CD4-positive, alpha-beta T cell (primary cell): ENCODE measurements at places on chromosomes 2 and 18.
A peak's percentile ranks its signal among the peaks of the same experiment; 100 is the strongest.

- DNase-seq, result no peak
Observed at GRCh38 chr2:138536302-138536701, 34.7 kb downstream of the SPOPL start.

- no peak for DNase-seq
Observed at GRCh38 chr2:46051085-46051484, 246.1 kb upstream of the EPAS1 start.

DNA sequence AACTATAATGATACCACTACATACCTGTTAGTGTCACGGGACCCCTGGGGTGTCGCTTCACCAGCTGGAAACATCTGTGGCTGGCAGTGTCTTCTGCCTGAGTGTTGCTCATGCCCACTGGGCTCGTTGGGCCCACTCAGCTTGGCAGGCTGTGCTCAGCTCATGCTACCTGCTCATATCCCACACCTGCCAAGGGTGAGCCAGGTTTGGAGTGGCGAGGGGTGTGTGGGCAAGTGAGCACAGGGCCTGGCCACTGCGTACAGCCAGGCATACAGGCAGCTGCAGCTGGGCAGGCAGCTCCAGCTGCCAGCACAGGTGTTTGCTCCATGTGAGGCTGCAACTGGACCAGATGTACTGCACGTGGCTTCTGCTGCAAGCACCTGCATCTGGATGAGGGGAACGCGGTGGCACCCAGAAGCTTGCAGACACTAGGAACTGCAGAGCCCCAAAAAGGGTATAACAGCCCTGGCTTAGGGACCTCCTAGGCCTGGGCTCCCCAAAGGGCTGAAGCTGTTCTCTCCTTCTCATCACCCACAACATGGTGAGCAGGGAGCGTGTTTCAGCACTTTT, 70.1 kb downstream of the SUCLG1 start:
- DNase-seq, result no peak

GRCh38 chr2:205682239-205682970, at the start of gene NRP2:
Gene NRP2 (plus strand): TSS chr2:205682501. CDS start chr2:205683291, 790 bp downstream.
- peak; percentile 16 for DNase-seq

GRCh38 chr18:49795612-49796552, 17.5 kb downstream of the ACAA2 start:
- DNase-seq, result no peak

- no peak for DNase-seq
Observed at GRCh38 chr2:189249171-189249570, 69.6 kb upstream of the COL5A2 start.

DNA sequence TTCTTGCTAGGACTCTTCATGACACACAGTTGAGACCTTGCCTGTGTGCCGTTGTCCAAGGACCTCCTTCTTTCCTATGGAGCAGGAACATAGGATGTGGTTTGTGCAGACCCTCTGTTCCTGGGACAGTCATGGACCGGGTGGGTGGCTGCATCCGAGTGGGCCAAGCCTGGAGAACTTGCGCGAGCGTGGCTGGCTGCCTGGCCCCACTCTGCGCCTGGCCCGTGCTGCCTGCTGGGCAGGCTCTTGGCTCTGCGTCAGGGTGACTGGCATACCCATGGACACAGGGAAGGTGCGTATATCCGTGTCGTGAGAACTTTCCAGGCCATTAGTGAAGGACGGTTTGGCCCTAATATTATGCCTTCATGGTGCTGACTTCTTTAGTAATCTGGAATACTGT, 68.2 kb downstream of the DCDC2C start:
- DNase-seq, result no peak
